ENCODE measurements at places on chromosomes 13 and 19. TPM values are rescaled to one million over a fixed set of nuclear protein-coding genes. Genes with fewer than 3 reads are reported as not detected.

The CDX2 gene
- total RNA-seq = not detected

GRCh38 chr13:46146898-46147297 lies 35.1 kb downstream of the LCP1 start:
- no peak for DNase-seq

GRCh38 chr13:110705356-110705825 lies 525 bp downstream of the CARS2 start:
- peak; percentile 1 for DNase-seq

DNA sequence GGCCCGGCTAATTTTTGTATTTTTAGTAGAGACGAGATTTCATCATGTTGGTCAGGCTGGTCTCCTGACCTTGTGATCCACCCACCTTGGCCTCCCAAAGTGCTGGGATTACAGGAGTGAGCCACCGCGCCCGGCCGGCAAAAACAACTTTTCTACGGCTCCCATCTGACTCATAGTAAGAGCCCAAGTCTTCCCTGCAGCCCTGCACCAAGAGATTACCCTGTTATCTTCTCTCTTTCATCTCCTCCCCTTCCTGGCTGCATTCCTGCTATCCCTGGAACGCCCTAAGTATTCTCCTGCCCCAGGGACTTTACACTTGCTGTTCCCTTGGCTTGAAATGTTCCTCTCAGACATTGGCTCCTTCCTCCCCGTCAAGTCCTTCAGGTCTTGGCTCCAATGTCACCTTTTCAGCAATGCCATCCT lies 6.6 kb downstream of the AP2S1 start:
- DNase-seq = no peak

- no peak for DNase-seq
These were observed 14.5 kb downstream of the FFAR2 start for GRCh38 chr19:35462476-35462953.

DNA sequence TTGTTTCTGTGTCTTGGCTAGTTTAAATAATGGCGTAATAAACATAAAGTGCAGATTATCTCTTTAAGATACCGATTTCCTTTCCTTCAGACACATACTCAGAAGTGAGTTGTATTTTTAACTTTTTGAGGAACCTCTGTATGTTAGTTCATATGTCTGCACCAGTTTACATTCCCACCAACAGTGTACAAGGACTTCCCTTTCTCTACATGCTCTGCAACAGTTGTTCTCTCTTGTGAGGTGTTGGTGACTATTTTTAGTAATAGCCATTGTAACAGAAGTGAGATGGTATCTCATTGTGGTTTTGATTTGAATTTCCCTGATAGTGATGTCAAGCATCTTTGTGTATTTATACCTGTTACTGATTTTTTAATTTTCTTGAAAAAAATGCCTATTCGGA lies 418.6 kb downstream of the UQCRFS1 start:
- no peak for DNase-seq

- DNase-seq = no peak
These were observed 57.9 kb downstream of the ELF1 start for GRCh38 chr13:40961214-40961613.

DNA sequence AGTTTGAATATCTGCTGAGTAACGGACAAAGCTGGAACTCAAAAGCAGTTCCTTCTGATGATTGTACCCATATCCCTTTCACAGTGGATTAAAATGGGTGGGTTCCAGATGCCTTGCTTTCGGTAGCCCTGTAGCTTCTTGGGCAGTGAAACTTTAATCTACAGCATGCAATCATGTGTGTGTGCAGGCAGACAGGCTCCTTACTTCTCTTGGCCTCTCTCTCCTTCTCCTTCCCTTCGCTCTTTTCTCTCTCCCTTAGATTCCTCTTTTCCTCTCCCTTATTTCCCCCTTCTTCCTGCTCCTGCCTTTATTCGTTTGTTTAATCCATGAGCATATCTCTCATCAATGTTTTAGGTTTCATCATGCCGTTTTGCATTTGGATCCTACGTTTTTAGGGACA lies 8.1 kb downstream of the DGKH start:
- no peak for DNase-seq

Data from foreskin keratinocyte (primary cell).